K562 (cell line): ENCODE measurements at places on chromosomes 12 and 14.

GRCh38 chr12:51171884-51172514 lies 936 bp downstream of the TFCP2 start:
- DNase-seq = no peak

GRCh38 chr14:89339579-89339978 lies 77.5 kb downstream of the FOXN3 start:
- DNase-seq = no peak

GRCh38 chr12:96989916-96990315 lies 82.9 kb downstream of the NEDD1 start:
- peak; percentile 27 for DNase-seq

- DNase-seq = no peak
Observed at GRCh38 chr14:31419179-31419966, 977 bp downstream of the HEATR5A start.

DNA sequence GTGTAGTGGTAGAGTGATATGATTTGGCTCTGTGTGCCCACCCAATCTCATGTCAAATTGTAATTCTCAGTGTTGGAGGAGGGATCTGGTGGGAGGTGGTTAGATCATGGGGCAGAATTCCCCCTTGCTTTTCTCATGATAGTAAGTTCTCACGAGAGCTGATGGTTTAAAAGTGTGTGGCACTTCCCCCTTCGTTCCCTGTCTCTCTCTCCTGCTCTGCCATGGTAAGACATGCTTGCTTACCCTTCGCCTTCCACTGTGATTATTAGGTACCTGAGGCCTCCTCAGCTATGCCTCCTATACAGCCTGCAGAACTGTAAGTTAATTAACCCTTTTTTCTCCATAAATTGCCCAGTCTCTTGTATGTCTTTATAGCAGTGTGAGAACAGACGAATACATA lies 115.7 kb upstream of the FUT8 start:
- DNase-seq = no peak

- DNase-seq = no peak
Observed at GRCh38 chr12:125382926-125383325, 317.7 kb downstream of the AACS start.

DNA sequence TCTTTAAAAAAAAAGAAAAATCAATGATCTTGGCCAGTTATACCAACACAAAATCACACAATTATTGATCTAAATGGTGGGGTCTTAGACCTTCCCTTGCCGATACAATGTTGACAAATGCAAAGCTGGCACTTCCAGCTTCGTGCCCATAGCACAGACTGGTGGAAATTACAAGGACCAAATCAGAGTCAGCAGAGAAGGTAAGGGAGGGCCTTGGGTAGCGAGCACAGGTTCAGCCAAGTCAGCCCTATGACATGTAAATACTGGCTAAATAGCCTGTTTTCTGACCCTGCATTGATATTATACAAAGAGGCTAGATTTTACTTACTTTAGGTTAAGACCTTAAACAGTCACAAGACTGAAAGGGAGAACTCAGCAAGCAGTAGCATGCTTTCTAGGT lies 30.3 kb upstream of the WDR89 start:
- no peak for DNase-seq

GRCh38 chr14:68076451-68076850 lies 256.9 kb downstream of the RAD51B start:
- no peak for DNase-seq

DNA sequence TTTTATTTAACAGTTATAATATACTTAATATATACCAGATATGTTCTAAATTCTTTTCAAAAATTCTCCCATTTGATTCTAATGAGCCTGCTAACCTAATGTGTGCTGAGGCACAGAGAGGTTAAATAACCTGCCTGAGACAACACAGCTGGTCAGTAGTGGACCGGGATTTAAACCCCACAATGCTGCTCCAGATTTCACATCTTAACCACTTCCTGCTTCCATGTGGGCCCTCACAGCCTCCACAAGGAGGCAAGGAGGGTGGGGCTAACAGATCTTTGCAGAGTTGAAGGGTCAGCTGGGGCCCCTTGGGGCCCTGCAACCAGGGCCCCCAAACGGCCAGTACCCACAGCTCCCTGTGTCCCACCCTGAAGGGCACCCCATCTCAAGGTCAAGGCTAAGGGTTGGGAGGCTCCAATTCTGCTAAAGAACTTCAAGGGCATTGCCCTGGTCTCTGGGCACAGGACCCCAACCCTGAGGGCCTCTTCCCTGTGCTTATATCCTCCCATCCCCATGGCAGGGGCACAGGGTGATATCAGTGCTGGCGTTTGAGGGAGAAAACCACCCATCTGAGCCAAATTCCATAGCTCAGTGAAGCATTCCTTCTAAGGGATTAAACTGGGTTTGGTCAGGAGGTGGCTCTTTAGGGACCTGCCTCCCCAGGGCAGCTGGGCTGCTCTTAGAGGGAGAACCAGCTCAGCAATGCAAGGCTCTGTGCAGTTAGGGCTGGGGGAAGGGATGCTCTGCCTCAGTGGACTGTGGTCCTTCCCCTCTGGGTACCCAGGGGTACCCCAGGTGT lies 2.2 kb downstream of the KRT80 start:
- DNase-seq = no peak

DNA sequence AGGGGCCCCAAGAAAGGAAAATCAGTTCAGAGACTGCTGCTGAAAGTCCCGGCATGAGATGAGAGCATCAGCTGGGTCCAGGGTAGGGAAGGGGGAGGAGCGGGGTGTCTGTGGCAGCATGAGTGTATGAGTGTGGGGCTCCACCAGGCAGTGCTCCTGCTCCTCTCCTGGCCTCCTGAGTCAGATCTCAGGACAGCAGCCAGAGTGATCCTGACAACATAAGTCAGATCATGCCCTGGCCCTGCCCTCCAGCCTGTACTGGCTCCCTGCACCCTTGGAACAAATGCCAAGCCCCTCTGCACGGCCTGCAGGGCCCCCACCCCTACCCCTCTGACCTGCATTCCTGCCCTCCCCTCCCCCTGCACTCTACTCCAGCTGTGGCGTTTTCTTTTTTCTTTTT lies 24.2 kb upstream of the LRP1-AS start:
- DNase-seq = no peak

GRCh38 chr12:80068173-80068572 lies 31.2 kb upstream of the OTOGL start:
- DNase-seq = peak; percentile 9

GRCh38 chr14:81313775-81314429 lies 86.2 kb downstream of the STON2 start:
- no peak for DNase-seq

GRCh38 chr12:4271717-4272423 lies 1.7 kb upstream of the CCND2 start:
- DNase-seq = peak; percentile 40

DNA sequence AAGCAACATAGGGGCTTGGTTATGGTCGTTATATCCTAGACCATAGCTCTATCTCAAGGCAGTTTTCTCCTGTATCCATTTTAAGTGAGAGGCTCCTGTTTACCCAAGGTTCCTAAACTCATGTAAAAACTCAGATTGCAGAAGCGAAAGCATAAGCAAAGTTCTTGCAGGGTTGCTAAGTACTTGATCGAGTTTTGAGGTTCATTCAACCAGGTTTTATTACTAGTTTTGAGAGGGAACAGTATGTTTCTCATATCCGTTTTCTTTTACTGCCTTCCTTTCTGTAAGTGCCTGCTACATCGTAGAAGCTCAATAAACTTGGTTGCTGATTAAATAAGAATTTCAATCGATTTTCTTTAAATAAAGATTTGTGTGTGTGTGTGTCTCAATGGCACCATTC lies 5.1 kb downstream of the AKAP3 start:
- no peak for DNase-seq

DNA sequence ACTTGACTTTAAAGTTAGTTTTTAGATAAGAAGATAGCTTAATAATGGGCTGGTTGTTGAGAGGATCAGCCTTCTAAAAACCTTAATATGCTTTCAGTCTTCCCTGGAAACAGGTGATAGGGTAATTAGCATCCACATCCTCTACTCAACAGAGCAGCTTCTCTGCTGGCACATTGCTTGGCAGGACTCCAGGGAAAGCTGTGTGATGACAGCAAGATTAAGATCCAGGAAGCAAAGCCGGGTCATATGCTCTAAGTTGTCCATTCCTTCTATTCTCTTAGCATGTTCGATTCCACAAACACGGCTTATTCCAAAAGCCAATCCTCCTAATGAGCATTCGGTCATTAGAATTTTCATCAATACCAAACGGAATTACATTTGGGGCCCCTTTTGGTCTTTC lies 87.0 kb downstream of the HMGA2 start:
- DNase-seq = no peak

GRCh38 chr12:77850698-77851097 lies 20.0 kb downstream of the NAV3 start:
- no peak for DNase-seq

- no peak for DNase-seq
Observed at GRCh38 chr12:4324366-4324765, 3.4 kb downstream of the TIGAR start.

DNA sequence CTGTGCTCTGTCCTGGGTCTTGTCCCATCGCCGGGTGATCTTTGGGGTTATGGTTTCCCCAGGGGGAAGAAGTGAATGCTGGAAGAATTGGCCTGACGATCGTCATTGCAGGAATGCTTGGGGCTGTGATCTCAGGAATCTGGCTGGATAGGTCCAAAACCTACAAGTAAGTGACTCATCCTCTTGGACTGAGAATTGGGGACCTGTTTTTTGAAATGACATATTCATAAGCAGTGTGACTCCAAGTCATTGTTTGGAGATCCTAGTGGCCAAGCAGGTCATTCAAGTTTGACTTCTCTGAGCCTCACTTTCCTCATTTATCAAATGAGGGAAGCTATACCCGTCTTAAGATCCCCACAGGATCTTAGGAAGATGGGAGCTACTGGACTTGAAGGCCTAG lies 25.8 kb downstream of the ERG28 start:
- no peak for DNase-seq

DNA sequence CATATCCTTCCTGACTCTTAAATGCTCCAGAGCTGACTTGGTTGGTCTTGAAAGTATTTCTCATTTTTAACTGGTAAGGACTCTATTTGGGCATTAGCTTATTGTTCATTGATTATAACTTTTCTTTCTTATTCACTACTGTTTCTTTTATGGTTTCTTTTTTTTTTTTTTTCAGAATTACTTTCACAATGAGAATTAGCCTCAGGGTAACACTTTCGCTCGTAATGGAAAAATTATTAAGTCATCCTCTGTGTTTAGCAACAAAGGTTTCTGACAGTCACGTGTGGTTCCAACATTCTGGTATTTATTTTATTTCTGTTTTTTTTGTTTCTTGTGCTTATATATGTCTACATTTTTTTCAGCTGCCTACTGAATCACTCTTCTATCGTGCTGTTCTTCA lies 80.0 kb downstream of the METTL25 start:
- DNase-seq = no peak

- DNase-seq = no peak
Observed at GRCh38 chr12:77953528-77954205, 123.0 kb downstream of the NAV3 start.

- DNase-seq = no peak
Observed at GRCh38 chr12:11856971-11857370, 207.5 kb downstream of the ETV6 start.

GRCh38 chr12:6367065-6367968 lies 8.0 kb downstream of the SCNN1A start:
- peak; percentile 56 for DNase-seq

DNA sequence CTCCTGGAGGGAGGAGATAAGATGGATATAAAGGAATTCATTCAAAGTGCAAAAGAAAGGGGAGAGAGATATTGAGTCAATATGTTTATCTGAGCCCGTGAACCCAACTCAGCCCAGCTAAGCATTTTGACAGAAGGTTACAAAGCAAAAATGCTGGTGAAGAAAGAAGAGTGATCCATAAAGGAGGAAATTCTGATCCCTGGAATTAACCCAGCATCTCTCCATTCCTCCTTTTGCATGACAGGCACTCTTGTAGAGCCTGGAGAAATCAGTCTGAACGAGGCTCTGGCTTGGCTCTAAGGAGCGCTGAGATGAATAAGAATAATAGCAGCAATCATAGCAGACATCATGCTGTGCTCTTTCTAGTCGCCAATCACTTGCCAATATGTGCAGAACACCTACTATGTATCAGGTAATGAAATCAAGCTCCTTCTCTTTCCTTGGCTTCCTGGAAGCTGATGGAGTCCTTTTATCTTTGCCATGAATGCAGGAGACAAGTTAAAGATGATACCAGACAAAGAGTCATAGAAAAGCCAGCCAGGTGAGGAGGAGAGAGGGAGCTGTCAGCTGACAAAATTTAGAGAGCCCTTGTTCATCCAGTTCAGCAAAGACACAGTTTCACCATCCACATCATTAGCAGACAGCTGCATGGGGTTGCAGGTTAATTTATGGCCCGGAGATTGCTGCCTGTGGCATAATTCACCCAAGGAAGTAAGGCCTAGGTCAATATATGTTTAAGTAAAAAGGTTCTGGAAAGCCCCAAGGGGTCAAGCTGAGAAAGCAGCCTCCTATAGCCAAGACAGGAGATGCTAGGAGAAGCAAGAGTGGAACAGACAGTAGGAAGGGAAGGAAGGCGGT lies 476.5 kb upstream of the TBX3 start:
- DNase-seq = no peak

- no peak for DNase-seq
Observed at GRCh38 chr14:99722741-99723140, 38.6 kb downstream of the CYP46A1 start.

GRCh38 chr14:94568186-94568585 lies 6.9 kb downstream of the SERPINA4 start:
- no peak for DNase-seq

DNA sequence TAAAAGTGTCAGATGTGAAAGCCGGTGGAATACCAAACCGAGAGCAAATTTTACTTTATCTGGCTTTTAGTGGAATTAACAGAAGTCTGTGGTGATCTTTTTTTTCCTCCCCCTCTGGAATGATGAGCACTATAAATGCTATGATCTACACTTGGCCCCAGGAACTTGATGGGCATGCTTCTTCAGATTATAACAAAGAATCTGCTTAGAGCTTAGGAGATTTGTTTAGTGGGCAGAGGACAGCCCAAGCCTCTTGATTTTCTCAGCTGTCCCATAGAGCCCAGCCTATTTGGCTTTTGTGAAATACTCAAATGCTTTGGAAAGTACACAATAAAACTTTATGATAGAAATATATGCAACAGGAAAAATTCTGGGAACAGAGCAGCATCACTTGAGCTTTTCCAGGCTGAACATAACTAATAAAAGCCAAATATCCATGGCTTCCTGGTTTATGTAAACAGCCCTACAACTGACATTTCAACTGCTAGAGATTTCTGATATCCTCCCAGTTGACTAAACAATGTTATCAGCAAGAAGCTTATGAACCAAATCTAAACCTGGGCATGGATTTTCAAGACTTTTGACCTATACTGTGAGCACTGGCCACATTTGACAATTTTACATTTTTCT lies 149.6 kb downstream of the PLXNC1 start:
- no peak for DNase-seq

- no peak for DNase-seq
Observed at GRCh38 chr12:51329742-51330141, 5.8 kb upstream of the BIN2 start.

DNA sequence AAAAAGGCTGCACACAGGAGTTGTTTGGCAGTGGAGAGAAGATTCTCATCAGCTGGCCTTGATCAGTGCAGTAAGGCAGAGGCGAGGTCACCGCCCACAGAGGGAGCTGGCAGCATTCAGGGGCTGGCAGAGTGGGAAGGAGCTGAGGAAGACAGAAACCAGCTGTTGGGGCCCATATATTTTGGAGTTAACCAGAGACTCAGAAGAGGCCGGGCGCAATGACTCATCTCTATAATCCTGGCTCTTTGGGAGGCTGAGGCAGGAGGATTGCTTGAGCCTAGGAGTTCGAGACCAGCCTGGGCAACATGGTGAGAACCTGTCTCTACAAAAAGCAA lies 17.7 kb downstream of the SMCO2 start:
- DNase-seq = no peak

GRCh38 chr14:29273513-29273912 lies 506.9 kb downstream of the FOXG1 start:
- DNase-seq = no peak

GRCh38 chr12:71517145-71517846 lies 77.7 kb downstream of the LGR5 start:
- no peak for DNase-seq
